ENCODE measurements at places on chromosomes 7 and 10. TPM values are rescaled to one million over a fixed set of nuclear protein-coding genes. Genes with fewer than 3 reads are reported as not detected.

PRR15 gene
- 5.7 TPM for total RNA-seq

C7orf33 gene
- not detected for total RNA-seq

MLLT10 gene
- 35.2 TPM for total RNA-seq

SPDYE16 gene
- total RNA-seq, result not detected

LRRC4 gene
- total RNA-seq, result 0.35 TPM

ZSWIM8 gene
- total RNA-seq, result 41.8 TPM

SMKR1 gene
- total RNA-seq, result 0.48 TPM

TET1 gene
- total RNA-seq, result 0.51 TPM

EIF4EBP2 gene
- total RNA-seq, result 23.4 TPM

AOC1 gene
- total RNA-seq, result not detected

Data from foreskin keratinocyte (primary cell).